A549 treated with RU486 at 1 μM for 4 hours (cell line): ENCODE measurements at places on chromosomes 6 and 20. TPM values are rescaled to one million over a fixed set of nuclear protein-coding genes. Genes with fewer than 3 reads are reported as not detected.

Gene PHACTR2
- 2.1 to 4.8 TPM (median 4.0 TPM) in 5 replicates for total RNA-seq

Gene OPN5
- total RNA-seq: not detected in 5 replicates

Gene HELZ2
- total RNA-seq: 6.6 to 10.8 TPM (median 9.3 TPM) in 5 replicates

Gene C6orf58
- total RNA-seq: 0.13 to 0.33 TPM (median 0.13 TPM) in 3 of 5 replicates, not detected in the others

Gene TRIM40
- not detected in 5 replicates for total RNA-seq

Gene C6orf62
- total RNA-seq: 49.3 to 61.2 TPM (median 52.0 TPM) in 5 replicates

Gene NANP
- 4.7 to 8.6 TPM (median 8.5 TPM) in 5 replicates for total RNA-seq

Gene TMEM170B
- 0.17 to 0.87 TPM (median 0.80 TPM) in 5 replicates for total RNA-seq

Gene TMEM200A
- total RNA-seq: 0.05 to 0.10 TPM (median 0.07 TPM) in 4 of 5 replicates, not detected in the other

Gene GLP1R
- not detected in 5 replicates for total RNA-seq

Gene PANK2
- 51.7 to 59.5 TPM (median 57.6 TPM) in 5 replicates for total RNA-seq

Gene RGS17
- 3.5 to 7.8 TPM (median 7.0 TPM) in 5 replicates for total RNA-seq

Gene NINL
- total RNA-seq: 13.6 to 15.7 TPM (median 15.2 TPM) in 5 replicates

Gene ARHGAP18
- total RNA-seq: 3.1 to 5.2 TPM (median 3.8 TPM) in 5 replicates

Gene MRAP2
- total RNA-seq: 1.1 to 1.7 TPM (median 1.3 TPM) in 5 replicates

Gene TAF11
- total RNA-seq: 15.2 to 21.6 TPM (median 19.5 TPM) in 5 replicates

Gene THEMIS
- total RNA-seq: not detected in 5 replicates

Gene CAPN11
- not detected in 5 replicates for total RNA-seq

Gene PNLDC1
- total RNA-seq: 0.11 TPM in 1 of 5 replicates, not detected in the others

Gene THBS2
- 0.02 TPM in 1 of 5 replicates, not detected in the others for total RNA-seq

Gene SLC17A9
- 0.02 to 0.43 TPM (median 0.25 TPM) in 3 of 5 replicates, not detected in the others for total RNA-seq

Gene NKAPL
- not detected in 5 replicates for total RNA-seq

Gene SALL4
- total RNA-seq: 1.3 to 1.8 TPM (median 1.4 TPM) in 5 replicates

Gene OR2H1
- not detected in 5 replicates for total RNA-seq

Gene ESR1
- not detected in 5 replicates for total RNA-seq

Gene HCRTR2
- not detected in 5 replicates for total RNA-seq

Gene TREML1
- not detected in 5 replicates for total RNA-seq

Gene SLC17A1
- 0.08 to 0.10 TPM in 2 of 5 replicates, not detected in the others for total RNA-seq

Gene HSPA12B
- total RNA-seq: 0.29 to 0.43 TPM (median 0.34 TPM) in 5 replicates

Gene MLN
- not detected in 5 replicates for total RNA-seq

Gene OPRL1
- total RNA-seq: 0.43 to 0.89 TPM (median 0.61 TPM) in 5 replicates

Gene CLDN20
- total RNA-seq: not detected in 5 replicates

Gene MCHR2
- not detected in 5 replicates for total RNA-seq

Gene RBM38
- 23.0 to 37.3 TPM (median 35.1 TPM) in 5 replicates for total RNA-seq

Gene HLA-DRB1
- total RNA-seq: not detected in 5 replicates

Gene VIP
- not detected in 5 replicates for total RNA-seq

Gene CUL7
- 5.9 to 8.0 TPM (median 7.1 TPM) in 5 replicates for total RNA-seq

Gene PLN
- total RNA-seq: not detected in 5 replicates

Gene BMP7
- total RNA-seq: 0.35 to 0.66 TPM (median 0.39 TPM) in 5 replicates

Gene OXT
- not detected in 5 replicates for total RNA-seq
